ENCODE measurements at places on chromosomes 7 and 10.

DNA sequence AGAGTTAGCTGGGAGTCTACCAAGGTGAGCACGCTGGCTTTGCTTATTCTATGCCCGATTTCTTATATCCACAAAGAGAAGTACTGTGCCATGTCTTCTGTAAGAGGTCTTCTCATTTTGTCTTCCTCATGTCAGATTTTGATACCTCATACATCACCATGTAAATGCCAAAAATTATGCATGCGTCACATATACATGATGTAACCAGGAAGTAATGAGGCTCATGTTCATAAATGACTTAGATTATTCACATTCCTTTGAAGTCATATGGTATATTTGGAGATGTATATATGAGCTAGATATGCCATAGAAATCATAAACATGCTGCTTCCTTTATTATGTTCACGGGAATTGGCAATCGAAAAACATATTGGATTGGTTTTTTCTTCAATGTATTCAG lies 97.7 kb upstream of the CELF2 start:
- no peak for DNase-seq

GRCh38 chr7:36186359-36187121 lies 33.5 kb downstream of the EEPD1 start:
- no peak for DNase-seq

DNA sequence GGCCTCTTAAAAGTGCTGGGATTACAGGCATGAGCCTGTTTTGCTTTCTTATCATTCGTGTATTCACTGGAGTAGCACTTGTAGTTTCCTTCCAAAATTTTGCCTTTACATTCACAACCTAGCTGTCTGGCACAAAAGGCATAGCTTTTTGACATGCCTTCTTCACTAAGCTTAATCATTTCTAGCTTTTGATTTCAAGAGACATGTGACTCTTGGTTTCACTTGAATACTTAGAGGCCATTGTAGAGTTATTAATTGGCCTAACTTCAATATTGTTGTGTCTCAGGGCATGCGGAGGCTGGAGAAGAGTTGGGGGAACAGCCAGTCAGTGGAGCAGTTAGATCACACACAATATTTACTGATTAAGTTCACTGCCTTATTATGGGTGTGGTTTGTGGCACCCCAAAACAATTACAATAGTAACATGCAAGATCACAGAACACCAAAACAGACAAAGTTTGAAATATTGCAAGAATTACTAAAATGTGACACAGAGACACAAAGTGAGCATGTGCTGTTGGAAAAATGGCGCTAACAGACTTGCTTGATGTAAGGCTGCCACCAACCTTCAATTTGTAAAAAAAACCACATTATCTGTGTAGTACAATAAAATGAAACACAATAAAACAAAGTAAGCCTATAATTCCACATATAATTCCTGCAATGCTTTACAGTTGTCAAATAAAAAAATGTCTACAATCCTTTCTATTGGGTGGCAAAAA lies 43.1 kb downstream of the BRAF start:
- DNase-seq: no peak

- no peak for DNase-seq
These were observed 5.0 kb downstream of the NCOA4 start for GRCh38 chr10:46025406-46025805.

DNA sequence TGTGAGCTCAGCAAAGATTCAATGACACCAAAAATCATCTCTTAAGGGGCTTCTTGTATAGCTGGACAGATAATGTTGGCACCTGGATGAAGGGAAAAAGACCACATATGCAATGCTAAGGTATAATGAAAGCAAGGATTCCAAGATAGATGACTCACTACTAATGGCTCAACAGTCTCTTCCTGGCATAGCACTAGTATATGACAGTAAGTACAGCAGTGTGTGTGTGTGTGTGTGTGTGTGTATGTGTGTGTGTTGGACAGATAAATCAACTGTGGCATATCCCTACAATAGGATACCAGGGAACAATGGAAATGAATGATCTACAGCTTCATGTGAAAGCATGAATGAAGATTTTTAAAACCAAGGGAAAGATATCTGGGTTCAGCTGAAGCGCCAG lies 257.1 kb downstream of the SFMBT2 start:
- no peak for DNase-seq

DNA sequence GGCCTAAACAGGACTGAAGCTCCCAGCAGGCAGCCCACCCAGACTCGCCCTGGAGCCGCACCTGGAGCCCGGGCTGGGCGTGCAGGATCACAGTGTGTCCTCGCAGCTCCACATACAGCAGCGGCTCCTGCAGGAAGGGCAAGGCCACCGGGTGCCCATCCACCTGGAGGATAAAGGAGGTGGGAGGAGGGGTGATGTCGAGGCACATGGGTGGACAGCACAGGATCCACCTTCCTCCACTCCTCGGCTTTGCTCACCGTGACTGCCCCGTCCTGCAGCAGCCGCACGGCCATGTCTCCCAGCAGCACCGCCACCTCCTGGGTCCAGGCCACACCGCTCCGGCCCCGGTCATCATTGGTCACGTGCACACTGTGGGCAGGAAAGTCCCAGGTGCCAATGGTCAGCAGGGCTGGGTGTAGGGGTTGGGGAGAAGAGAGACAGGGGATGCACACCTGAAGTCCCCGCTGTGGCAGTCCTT lies 16.8 kb downstream of the ATP6V1F start:
- DNase-seq: peak; percentile 26

DNA sequence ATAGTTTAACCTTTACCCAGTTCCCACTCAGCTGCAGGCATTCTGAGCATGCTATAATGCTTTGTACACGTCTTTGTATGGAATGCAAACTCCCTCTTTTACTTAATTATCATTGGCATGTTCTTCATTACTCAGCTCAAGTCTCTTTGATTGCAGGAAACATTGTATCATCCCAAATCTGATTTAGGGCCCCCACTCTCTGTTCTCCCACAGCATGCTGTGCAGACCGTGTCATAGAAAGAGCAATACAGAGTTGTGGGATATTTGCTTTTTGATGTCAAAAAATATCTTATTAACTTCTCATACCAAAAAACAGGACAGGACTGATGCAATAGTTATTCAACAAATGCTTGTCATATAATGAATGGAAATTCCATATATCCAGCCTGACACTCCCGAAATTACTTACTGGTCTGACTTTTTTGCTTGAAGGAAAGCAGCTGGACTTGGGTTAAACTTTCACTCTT lies 1081.5 kb upstream of the C7orf33 start:
- no peak for DNase-seq

GRCh38 chr7:143485094-143485493 lies 7.4 kb downstream of the TAS2R41 start:
- no peak for DNase-seq

GRCh38 chr10:133139551-133140065 lies 20.4 kb upstream of the KNDC1 start:
- DNase-seq: peak; percentile 19

GRCh38 chr7:78329001-78329655 lies 530.6 kb downstream of the PHTF2 start:
- DNase-seq: no peak

DNA sequence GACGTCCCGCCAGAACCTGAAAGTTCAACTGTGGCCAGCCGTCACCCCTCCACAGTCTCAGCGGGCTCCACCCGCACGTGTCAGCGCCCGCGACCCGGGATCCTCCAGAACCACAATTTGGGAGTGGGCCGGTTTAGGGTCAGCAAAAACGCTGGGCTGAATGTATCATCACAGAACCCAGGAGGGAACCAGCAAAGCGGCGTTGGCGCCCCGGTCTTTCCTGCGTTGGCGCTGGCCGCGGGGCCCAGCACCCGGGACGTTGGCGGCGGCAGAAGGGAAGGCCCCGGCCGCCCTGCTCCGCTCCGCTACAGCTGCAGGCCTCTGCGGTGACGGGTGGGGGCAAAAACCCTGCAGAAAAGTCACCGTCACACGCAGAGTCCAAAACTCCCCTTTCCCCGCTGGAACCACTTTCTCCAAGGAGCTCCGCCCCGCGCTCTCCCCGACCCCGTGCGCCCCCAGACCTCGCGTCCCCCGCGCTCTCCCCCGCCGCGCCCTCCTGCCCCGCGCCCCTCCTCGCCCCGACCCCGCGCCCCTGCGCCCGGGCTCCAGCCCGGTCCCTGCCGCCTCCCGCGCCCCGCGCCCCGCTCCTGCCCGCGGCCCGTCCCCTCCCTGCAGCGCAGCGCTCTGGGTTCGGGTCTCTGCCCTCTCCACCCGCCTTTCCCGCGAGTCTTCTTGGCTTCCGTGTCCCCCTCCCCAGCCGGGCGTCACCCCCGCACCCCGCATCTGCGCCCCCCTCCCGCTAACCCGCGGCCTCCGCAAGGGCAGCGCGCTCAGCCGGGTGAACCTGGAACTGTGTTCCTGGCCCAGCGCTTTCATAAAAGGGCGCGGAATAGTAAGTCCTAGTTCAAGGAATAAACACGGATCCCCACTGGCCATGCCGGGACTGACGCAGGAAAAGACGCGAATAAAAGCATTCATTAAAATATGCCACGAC lies 24.0 kb upstream of the RNF32 start:
- no peak for DNase-seq

- no peak for DNase-seq
These were observed 14.2 kb upstream of the LIPN start for GRCh38 chr10:88745633-88746032.

GRCh38 chr7:88465600-88465999 lies 158.9 kb upstream of the STEAP4 start:
- no peak for DNase-seq

- no peak for DNase-seq
These were observed 25.1 kb downstream of the MRPS24 start for GRCh38 chr7:43844257-43844656.

DNA sequence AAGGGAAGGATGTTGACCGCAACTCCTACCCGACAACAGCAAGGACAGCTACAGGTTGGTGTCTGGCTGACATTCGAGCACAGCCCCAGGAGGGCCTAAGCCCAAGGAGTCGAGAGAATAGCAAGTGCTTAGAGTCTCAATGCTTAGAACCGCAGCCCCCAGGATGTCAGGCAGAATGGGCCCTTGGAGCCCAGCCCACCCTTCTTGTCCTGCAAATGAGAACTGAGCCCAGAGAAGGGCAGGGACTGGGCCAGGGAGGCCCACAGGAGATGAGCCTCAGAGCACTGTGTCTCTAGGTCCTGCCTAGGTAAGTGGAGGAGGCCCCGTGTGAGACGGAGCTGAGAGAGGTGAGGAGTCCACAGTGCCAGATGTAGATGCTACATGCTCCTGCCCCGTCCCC lies 173.3 kb upstream of the ZMIZ1 start:
- no peak for DNase-seq

DNA sequence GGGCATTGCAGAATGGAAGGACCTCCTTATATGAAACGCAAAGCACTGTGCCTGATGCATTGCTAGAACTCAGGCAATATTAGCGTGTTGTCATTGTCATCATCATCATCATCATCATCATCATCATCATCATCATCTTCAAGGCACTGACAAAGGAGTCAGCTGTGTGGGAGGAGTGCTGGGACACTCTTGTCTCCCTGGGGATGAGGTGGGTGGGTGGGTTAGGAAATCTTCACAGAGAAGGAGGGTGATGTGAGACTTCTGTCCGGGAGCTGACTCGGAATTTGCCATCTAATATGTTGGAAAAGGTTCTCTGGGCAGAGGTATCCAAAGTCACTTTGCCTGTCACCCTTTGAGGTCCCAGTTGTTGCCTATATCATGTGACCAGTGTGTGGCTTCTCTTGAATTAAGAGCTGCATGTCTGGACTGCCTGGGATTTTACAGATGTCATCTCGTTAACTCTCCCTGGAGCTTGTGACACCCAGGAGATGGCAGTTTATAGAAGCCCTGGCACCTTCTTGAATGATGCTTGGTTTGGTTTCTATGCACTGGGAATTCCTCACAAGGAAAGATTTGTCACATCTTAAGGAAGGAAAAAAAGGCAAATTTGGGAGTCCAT lies 7.1 kb downstream of the HTRA1 start:
- DNase-seq: no peak

DNA sequence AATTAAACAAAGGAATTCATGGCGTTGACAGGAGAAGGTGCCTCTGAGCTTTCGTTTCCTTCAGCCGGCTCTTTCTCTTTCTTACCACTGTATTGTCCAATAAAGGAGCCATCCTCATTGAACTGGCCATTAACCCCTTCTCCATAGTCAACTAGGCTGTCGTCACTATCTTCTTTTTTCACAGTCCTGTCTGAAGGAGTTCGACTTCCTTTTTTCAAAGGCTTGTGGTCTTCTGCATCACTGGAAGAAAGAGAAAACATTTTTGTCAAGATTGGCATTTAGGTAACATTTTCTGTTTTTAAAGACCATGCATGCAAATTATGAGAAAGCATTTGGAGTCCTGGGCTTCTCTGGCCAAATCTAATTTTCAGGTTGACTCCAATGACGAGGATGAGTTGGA lies 19.7 kb upstream of the LAMB4 start:
- DNase-seq: no peak

DNA sequence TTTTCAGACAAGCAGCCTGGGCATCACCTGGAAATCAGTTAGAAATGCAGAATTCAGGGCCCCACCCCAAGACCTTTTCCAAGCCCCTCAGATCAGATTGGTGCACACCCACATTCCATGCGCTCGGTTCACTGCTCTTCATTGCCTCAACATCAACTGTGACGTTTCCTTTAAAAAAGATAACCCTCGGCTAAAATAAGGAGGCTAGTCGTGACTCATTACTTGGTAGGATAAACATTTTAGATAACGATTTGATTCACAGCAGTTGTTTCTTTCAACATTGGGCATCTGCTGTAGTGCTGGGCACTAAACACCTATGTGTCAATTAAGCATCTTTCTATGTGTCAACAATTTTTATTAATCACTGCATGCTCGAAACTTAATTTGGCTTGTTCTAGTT lies 191.1 kb upstream of the LRGUK start:
- no peak for DNase-seq

- DNase-seq: no peak
These were observed 14.6 kb upstream of the PWWP2B start for GRCh38 chr10:132382231-132382922.

GRCh38 chr7:28983396-28984190 lies 25.5 kb upstream of the TRIL start:
- DNase-seq: no peak

DNA sequence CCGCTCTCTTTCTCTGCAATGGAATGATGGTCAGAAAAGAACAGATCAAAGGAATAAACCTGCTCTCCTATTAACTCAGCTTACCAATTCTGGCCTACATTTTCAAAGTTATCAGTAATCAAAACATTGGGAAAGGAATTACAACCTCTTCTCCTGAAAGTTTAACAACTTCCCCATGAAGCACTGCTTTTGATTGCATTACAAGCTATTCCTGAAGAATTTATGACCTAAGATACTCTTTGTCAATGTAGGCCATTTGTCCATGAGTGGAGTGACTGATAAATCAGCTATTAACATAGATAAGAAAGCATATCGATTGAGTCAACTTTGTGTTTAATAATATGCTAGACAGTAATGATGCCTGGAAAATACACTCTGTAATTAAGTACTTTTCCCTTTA lies 271.7 kb upstream of the C7orf33 start:
- no peak for DNase-seq

Data from D341Med (cell line).